ENCODE measurements at places on chromosomes 12 and 14.

DNA sequence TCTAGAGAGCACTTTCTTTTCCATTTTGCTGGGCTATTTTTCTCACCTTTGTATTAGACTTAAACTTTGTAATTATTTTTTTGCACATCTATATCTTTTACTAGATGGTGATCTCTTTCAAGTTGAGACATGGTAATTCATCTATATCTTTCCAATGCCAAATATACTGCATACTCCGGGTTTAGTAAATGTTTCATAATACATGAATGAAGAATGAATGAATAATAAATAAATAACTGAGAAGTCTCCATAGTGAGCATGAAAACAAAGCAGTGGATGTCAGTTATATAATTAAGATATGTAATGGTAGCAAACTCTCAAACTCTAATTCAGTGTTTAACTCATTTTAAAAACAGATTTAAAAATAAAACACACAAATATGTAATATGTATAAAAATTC lies 342.5 kb upstream of the KITLG start:
- DNase-seq, result no peak

GRCh38 chr14:97120611-97121031 lies 323.4 kb downstream of the VRK1 start:
- no peak for DNase-seq

GRCh38 chr12:47946413-47947323 lies 16.7 kb upstream of the TMEM106C start:
- DNase-seq, result no peak

GRCh38 chr12:51941011-51941581 lies 10.4 kb upstream of the ACVR1B start:
- DNase-seq, result no peak

- DNase-seq, result no peak
These were observed 205.3 kb upstream of the NAV3 start for GRCh38 chr12:77625441-77625840.

- no peak for DNase-seq
These were observed 131.1 kb downstream of the GCH1 start for GRCh38 chr14:54771411-54772027.

GRCh38 chr12:65620046-65620445 lies 204.2 kb upstream of the HMGA2 start:
- no peak for DNase-seq
